Left colon (tissue), 2 donors: ENCODE measurements at places on chromosomes 12 and 14.

- no peak for DNase-seq
These were observed 8.3 kb upstream of the PRKAG1 start for GRCh38 chr12:49026678-49027480.

- no peak for DNase-seq
These were observed 72.7 kb downstream of the MYRFL start for GRCh38 chr12:69897744-69898143.

DNA sequence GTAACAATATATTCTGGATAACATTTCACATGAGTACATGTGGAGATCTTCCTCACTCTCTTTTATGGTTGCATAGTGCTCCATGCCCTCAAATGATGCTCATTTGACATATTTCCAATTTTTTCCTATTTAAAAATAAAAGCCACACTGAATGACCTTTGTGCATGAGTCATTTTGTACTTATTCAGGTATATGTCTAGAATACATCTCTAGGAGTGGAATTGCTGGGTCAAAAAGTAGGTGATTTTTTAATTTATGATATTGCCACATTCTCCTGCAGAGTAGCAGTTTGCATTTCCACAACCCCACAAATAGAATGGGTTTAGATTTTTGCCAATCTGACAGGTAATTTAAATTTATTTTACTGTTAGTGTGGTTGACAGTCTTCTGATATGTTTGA is 104.8 kb downstream of the RPAP3 start:
- DNase-seq = no peak

GRCh38 chr14:75155169-75155568 is 21.2 kb downstream of the TMED10 start:
- DNase-seq = no peak

- DNase-seq = no peak
These were observed 32.2 kb upstream of the ANKRD9 start for GRCh38 chr14:102541771-102542170.

DNA sequence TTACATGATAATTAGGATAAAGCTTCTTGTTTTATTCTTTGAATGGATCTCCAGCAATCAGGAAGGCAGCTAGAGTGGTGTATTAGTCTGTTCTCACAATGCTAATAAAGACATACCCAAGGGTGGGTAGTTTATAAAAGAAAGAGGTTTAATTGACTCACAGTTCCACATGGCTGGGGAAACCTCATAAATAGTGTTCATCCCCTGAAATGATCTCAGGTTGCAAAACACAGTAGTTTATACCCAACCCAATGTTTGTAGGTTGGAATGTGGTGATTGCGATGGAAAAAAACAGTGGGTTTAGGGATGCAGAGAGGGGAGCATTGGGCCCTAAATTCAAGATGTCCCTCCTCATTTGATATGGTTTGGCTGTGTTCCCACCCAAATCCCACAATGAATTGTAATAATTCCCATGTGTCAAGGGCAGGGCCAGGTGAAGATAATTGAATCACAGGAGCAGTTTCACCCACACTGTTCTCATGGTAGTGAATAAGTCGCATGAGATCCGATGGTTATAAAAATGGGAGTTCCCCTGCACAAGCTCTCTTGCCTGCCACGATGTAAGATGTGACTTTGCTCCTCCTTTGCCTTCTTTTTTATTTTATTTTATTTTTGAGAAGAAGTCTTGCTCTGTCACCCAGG is 11.5 kb downstream of the MUCL1 start:
- DNase-seq = no peak

- no peak for DNase-seq
These were observed 5.3 kb downstream of the ALDH1L2 start for GRCh38 chr12:105078712-105079570.

DNA sequence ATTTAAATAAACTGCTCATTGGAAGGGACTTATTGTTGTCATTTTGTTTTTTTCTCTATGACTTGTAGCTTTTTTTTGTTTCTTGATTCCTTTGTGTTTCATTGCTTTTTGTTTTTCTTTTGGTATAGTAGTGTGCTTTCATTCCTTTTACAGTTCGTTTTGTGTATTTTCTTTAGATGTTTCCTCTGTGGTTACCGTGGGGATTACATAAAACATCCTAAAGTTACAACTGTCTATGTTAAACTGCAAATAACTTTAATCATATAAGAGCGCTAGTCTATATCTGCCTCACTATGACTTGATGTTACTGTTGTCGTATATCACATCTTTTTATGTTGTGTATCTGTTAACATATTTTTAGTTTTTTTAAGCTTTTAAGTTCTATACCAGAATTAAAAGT is 86.9 kb downstream of the ATF7IP start:
- DNase-seq = no peak

GRCh38 chr12:58529114-58529665 is 391.1 kb downstream of the LRIG3 start:
- DNase-seq = no peak

DNA sequence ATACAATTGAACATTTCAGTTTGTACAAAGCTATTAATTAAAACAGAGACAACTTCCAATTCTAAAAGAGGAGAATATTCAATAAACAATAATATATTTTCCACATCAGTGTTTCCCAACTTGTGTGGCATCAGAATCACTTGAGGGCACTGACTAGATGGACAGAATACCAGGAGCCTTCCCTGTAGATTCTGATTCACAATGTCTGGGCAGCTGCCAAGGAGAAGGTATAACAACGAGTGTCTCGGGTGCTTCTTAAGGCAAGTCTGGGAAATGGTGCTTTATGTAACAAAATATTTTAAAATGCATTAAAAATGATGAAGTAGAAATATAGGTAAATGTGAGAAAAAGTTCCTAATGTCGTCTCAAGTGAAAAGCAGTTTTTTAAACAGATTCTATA is 26.2 kb downstream of the GALC start:
- no peak for DNase-seq

DNA sequence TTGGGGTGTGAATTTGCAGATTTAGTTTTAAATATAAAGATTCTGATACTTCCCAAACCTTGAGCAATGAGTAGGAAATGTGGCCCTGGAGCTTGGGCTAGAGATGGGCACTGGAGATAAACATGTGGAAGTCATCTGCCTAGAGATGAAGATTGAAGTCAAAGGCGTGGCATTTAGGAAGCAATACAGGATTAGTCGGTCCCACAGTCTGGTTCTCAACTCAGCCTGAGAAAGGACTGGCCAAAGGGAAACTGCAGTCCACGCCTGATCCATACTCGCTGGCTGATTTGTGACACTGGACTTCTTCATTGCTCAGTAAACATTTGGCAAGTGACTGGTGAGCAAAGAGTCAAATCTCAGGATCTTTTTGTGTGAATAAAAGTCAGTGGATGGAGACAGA is 268.2 kb upstream of the ATP2B1 start:
- DNase-seq = no peak

DNA sequence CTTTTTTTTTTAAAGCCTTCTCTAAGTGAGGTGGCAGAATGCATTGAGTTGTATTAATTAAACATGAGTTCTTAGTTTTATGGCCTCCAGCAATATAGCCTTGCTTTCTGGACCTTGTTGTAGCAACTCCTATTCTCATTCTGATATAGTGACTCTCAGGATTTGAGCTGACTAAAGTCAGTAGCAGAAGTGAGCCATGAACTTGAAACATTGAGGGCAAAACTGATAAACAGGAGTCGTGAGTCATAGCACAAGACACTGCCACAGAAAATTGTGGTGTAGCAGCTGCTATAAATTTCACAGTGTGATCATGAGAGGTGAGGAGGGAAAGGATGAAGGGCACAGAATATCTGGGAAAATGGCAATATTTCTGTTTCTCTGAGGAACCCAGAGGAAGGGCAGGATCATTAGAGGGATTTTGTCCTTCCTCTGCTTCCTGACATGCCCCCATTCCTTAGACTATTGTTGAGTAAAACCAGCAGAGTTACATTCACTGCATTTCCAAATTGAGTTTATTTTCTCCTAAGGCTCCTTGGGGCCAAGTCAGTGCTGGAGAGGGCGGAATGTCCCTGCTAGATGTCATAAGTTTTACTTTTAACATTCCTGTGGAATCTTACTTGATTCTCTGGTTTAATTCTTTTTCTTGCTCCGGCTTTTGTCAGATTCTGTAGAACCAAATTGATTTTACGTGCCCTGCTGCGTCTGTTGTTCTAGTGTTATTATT is 7.5 kb downstream of the KLRG1 start:
- no peak for DNase-seq

- DNase-seq = peak; percentile 25
These were observed 2.4 kb downstream of the CEP170B start for GRCh38 chr14:104867371-104868059.

- DNase-seq = peak; percentile 91
These were observed 51.6 kb downstream of the PLEKHG3 start for GRCh38 chr14:64755781-64756221.

DNA sequence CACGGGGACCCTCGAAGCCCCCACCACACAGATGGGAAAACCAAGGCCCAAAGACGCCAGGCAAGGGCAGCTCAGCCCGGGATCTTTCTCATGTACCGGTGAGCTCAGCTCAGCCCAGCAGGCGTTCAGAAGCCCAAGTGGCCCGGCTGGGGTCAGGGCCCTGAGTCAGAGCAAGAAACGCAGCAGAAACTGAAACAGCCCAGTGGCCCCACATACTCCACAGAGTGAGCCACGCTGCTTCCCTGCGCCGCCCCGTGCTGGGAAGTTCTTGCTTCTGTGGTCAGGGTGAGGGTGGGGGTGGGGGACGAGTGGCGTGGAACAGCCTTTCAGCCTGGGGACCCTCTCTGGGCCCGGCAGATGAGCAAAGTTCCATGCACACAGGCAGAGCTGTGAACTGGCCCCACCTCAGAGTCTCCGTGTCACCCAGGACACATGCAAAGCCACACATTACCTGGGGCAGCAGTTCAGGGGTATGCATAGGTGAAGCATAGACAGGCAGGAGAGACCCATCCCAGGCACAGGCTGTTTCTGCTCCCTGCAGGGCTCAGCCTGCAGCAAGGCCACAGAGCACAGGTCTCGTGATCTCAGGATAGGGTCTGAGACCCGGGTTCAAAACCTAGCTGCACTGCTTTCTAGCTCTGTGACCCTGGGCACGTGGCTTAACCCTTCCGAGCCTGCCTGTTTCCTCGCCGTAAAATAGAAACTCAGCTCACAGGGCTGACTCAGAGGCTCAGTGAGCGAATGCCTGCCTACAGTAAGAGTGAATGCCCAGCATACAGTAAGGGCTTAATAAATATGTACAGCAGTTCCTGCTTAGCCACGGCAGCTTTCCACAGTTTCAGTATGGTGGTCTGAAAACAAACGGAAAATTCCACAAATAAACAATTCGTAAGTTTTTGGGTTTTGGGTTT is 21.6 kb downstream of the NCOR2 start:
- peak; percentile 56 for DNase-seq

GRCh38 chr14:61262082-61262481 is 19.1 kb downstream of the TMEM30B start:
- DNase-seq = no peak

GRCh38 chr12:54975272-54975671 is 9.3 kb downstream of the TESPA1 start:
- no peak for DNase-seq

DNA sequence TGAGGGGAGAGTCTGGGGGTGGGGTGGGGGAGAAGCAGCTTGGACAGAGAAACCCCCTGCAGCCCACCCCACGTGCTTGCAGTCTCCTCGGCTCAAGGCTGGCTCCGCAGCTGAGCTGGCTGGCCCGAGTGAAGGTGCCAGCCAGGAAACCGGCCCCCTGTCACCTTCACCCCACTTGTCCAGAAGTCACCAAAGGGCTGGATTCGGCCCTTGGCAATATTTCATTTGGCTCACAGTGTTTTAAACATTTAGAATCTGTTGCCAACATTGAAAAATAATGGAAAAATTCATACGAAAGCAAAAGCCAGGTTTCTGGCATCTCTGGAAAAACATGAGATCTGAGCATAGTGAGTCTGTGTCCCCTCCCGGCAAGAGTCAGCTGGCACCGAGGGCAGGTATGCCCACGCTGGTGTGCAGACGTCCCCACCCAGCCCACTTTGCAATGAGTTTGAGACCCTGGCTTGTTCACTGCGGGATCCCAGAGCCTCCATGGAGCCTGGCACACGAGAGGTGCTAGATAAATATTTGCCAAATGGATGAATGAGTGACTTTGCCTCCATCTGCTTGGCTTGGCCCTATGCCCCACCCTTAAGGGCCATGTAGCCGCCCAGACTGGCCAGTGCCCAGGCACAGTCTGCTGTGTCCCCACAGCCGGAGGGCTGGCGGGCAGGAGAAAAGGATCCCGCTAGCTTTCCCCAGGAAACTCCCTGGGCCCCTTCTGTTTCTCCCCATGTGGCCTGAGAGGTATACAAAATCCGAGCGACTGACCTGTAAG is 18.2 kb downstream of the MSI1 start:
- DNase-seq = peak; percentile 47

DNA sequence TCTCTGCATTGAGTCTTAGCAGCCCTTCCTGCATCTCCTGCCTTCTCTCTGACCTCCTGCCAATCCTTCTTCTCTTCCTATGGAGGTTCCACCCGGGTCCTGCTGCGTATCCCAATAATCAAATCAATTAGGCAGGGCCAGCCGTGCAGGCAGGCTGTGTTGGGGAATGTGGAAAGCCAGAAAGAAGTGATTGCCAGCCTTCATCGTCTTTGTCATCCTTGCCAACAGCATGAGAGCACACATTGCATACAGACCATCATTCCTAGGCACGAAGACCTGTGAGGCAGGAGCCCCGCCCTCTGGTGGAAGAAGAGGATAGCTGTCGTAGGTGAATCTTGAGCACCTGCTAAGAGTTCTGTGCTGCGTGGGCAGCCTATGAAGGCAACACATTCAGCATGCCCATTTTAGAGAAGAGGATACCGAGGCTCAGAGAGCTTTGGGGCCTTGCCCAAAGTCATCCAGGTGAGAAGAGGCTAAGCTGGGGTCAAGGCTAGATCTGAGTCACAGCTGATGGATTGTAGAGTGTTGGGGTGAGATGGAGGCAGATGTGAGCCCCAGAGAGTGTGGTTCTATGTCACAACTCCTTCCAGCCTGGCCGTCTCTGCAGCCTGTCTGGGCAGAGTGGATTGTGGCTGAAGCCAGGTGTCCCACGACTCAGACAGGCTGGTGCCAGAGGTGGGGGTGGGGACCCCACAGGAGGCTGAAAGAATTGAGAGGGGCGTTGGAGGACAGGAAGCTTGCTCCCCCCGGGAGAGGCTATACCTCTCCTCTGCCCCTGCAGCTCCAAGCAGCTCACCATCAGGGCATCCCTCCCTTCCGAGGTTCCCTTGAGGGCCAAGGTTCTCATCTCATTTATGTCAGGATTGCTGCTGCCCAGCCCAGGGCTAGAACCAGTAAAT is 12.7 kb downstream of the C14orf132 start:
- DNase-seq = no peak

- DNase-seq = no peak
These were observed 141.4 kb downstream of the EGLN3 start for GRCh38 chr14:33809396-33809981.

DNA sequence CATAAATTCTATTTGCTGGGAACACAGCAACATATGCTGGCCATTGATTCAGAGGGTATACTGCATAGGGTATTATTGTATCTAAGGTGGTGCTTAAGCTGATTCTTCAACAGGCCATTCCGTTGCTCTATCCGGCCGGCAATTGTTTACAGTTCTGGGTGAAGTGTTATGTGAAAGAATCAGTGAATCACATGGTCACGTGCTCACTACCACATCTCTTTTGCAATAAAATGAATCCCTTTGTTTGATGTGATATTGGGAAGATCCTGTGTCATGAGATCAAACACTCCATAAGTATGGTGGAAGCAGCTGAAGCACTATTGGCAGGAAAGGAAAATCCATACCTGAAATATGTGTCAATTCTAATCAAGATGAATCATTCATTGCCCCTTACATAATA is 7.6 kb upstream of the USP15 start:
- no peak for DNase-seq

- peak; percentile 75 for DNase-seq
These were observed 2.7 kb downstream of the CMTM5 start for GRCh38 chr14:23379366-23380196.

- peak; percentile 52 for DNase-seq
These were observed 5.5 kb downstream of the ITGA5 start for GRCh38 chr12:54413284-54414190.
